ENCODE measurements at places on chromosomes 7 and 10. TPM values are rescaled to one million over a fixed set of nuclear protein-coding genes. Genes with fewer than 3 reads are reported as not detected.

Gene AGMO
- total RNA-seq = 5.5 TPM

Gene ATRNL1
- 2.3 TPM for total RNA-seq

Gene SKIDA1
- 0.36 TPM for total RNA-seq

Gene RP9
- total RNA-seq = 4.4 TPM

Gene CALHM3
- not detected for total RNA-seq

Gene WDFY4
- total RNA-seq = not detected

Gene LDB3
- 0.96 TPM for total RNA-seq

All from smooth muscle cell of the pulmonary artery (primary cell).